Uterus (tissue), 4 donors: ENCODE measurements at places on chromosomes 4 and X.

DNA sequence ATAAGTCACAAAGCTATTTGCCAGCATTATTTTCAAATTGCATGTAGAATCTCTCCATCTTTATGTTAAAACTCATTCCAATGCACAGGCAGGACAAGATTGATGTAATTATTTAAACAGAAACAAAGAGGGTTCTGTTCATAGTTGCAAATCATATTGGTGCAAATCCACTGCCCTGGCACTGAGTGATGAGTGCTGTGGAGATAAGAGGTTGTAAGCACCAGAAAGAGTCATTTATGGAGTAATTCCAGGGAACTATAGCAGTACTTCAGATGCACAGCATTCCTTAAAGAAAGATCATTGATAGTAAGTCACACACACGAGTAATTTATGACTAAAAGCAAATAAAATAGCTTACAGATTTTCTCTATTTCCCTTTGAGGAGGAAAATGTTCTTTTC lies 337.7 kb upstream of the CTSO start:
- no peaks in the 10 kb centered on the region for H3K4me1 ChIP-seq
- no peak for DNase-seq
- H3K27ac ChIP-seq: no peak overlapping the region
- H3K36me3 ChIP-seq: no peaks in the 10 kb centered on the region
- no peaks in the 10 kb centered on the region for H3K27me3 ChIP-seq
- H3K4me3 ChIP-seq: no peak overlapping the region

- no peaks in the 10 kb centered on the region for H3K4me1 ChIP-seq
- H3K27me3 ChIP-seq: no peaks in the 10 kb centered on the region
- no peaks in the 10 kb centered on the region for H3K36me3 ChIP-seq
- H3K27ac ChIP-seq: no peak overlapping the region
- no peak overlapping the region for H3K4me3 ChIP-seq
Measured at GRCh38 chr4:84852081-84852480, 114.4 kb downstream of the WDFY3 start.

- H3K4me3 ChIP-seq: no peak overlapping the region
- no peaks in the 10 kb centered on the region for H3K27me3 ChIP-seq
- no peak overlapping the region for H3K27ac ChIP-seq
- H3K4me1 ChIP-seq: no peaks in the 10 kb centered on the region
- DNase-seq: no peak
Measured at GRCh38 chr4:5470318-5471198, 237.8 kb downstream of the EVC2 start.

- DNase-seq: no peak
- no peaks in the 10 kb centered on the region for H3K36me3 ChIP-seq
- H3K4me3 ChIP-seq: no peak overlapping the region
- no peaks in the 10 kb centered on the region for H3K27me3 ChIP-seq
- no peaks in the 10 kb centered on the region for H3K4me1 ChIP-seq
Measured at GRCh38 chrX:21806691-21807090, 32.7 kb upstream of the MBTPS2 start.

DNA sequence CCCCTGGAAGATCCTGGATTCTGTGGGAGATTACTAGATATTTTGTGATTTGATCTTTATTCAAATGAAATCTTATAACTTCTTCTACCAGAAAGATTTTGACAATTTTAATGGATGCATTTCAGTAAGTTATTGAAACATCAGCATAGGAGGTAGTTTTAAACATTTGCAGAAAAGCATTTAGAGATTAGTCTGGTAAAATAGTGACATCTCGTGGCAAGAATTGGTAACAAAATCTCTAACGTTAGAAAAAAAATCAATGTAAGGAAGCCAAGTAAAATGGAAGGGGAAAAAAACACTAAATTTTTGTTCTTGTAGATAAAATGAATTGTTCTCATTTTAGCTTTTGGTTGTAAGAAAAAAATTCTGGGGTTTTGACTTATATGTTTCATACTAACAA lies 73.3 kb downstream of the TASL start:
- H3K36me3 ChIP-seq: no peaks in the 10 kb centered on the region
- H3K27ac ChIP-seq: no peak overlapping the region
- no peaks in the 10 kb centered on the region for H3K4me1 ChIP-seq

- H3K36me3 ChIP-seq: no peaks in the 10 kb centered on the region
- H3K27me3 ChIP-seq: no peaks in the 10 kb centered on the region
- H3K4me3 ChIP-seq: no peak overlapping the region
- H3K4me1 ChIP-seq: no peaks in the 10 kb centered on the region
- H3K27ac ChIP-seq: no peak overlapping the region
Measured at GRCh38 chrX:48848847-48849246, 13.4 kb upstream of the PCSK1N start.
